NCI-H187 (cell line): ENCODE measurements at places on chromosomes 1 and 21.

DNA sequence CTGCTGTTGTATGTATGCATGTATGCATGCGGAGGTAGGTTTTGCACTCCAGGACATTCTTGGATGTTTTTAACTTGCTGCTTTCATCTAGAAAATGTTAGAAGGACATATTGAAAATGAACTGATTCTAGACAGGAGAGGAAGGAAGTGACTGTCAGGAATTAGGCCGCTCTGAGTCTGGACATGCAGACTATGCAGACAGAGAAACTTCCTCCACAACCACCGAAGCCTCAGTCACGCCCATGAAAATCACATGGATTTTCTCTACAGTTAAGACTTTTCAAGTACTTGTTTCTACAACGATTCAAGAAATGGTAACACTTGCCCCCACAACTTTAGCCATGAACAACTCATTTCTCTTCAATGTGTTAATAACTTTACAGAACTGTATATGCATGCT lies 211.1 kb downstream of the SMYD3 start:
- DNase-seq = no peak

DNA sequence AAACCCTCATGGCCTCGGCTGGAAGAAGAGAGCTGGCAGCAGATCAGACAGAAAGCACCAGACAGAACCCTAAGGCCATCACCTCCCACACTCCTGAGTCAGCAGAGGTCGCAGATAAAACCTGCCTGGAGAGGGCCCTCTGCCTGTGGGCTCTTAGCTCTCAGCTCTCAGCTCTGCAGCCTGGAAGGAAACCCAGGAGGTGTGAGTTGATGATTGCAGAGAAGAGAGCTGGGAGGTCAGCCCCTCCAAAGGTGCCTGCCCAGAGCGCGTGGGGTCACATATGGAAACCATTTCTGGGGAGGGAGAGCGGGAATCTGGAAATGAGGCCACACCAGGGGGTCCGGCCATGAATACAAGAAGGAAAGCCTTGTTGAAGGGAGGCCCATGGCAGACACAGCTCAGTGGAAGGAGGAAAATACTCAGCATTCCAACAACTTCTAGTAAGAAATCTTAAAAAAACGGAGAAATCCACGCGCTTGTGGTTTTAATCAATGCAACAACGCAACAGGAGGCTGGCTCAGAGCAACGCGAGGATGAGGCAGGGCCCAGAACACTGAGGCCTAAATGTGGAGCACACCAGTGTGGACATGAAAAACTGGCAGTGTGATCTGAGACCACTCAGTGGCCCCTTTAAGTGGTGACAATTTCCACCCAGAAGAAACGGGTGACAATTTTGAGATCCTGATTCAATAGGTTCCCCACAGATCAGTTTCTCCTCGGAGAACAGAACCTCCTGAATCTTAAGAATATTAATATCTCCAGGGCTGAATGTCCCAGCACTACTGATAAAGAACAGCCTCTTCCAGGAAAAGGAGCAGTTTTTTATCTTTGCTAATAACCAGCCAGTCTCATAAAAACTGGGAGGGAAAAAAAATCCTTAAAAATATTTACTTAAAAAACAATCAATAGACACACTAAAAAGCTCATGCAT lies 45.7 kb downstream of the PSMG1 start:
- DNase-seq = no peak

- no peak for DNase-seq
These were observed 46.3 kb downstream of the POFUT2 start for GRCh38 chr21:45241357-45241756.

GRCh38 chr1:214650664-214651063 lies 47.7 kb downstream of the CENPF start:
- DNase-seq = no peak

DNA sequence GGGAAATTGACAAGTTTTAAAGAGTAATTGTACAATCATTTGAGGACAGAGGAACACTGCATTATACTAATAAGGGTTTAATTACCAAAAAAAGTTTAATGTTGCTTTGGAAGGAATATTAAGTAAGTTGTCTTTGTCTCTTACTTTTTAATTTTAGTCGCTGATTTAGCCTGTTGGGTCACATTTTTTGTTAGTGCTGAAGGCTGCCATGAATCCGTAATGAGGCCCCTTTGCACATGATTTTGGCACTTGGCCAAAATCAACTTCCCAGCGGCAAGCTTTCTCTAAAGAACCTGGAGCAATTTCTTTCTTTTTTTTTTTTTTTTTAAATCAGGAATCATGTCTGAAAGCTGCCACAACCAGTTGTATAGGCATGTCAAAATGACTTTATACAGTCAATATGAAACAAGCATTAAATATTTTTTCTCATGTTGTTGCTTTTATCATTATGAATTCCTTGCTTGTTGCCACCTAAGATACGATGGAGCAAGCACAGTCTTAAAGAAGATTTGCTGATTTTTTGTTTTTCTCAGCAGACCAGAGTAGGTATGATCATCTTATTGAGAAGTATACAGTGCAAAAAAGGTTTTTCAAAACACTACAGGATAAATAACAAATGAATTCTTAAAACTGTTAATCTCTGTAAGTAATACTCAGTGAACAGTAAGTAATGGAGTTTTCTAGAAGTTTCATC lies 690.4 kb downstream of the USP25 start:
- DNase-seq = no peak

- no peak for DNase-seq
These were observed 2.2 kb upstream of the RUNX3 start for GRCh38 chr1:24932284-24932683.

GRCh38 chr1:94887106-94887505 lies 39.8 kb downstream of the CNN3 start:
- no peak for DNase-seq

DNA sequence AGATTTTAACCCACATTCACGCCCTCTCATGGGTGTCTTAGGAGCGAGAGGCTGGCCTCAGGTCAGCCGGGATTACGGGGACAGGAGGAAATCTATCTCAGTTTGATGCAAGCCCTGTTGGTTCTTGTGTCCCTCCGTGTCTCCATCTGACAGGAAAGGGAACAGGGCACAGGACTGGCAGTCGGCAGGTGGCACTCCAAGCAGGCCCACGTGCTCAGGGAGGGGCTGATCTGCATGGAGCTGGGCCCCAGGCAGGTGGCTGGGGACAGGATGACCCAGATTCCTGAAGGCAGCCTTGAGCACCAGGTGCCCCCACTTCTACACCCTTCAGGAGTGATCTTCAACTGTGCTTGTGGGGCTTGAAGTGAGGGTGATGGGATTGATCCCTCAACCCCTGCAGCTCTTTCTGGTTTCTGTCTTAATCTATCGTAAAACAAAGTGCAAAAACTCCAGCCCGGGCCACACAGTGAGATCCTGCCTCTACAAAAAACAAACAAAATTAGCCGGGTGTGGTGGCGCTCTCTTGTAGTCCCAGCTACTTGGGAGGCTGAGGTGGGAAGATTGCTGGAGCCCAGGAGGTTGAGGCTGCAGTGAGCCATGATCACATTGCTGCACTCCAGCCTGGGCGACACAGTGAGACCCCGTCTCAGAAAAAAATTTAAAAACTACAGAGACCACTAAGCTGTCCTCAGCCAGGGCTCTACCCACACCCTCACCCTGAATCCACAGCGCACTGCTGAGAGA lies 8.3 kb downstream of the PLEKHG5 start:
- DNase-seq = peak; percentile 63

GRCh38 chr1:208131621-208132286 lies 112.4 kb downstream of the PLXNA2 start:
- DNase-seq = no peak

GRCh38 chr21:35343046-35343819 lies 294.1 kb upstream of the RUNX1 start:
- DNase-seq = no peak

- no peak for DNase-seq
These were observed 12.3 kb upstream of the TTC39A start for GRCh38 chr1:51342591-51343206.

GRCh38 chr1:91499904-91500755 lies 521 bp upstream of the CDC7 start:
- no peak for DNase-seq

- peak; percentile 41 for DNase-seq
These were observed 4.9 kb upstream of the POFUT2 start for GRCh38 chr21:45292399-45293219.

DNA sequence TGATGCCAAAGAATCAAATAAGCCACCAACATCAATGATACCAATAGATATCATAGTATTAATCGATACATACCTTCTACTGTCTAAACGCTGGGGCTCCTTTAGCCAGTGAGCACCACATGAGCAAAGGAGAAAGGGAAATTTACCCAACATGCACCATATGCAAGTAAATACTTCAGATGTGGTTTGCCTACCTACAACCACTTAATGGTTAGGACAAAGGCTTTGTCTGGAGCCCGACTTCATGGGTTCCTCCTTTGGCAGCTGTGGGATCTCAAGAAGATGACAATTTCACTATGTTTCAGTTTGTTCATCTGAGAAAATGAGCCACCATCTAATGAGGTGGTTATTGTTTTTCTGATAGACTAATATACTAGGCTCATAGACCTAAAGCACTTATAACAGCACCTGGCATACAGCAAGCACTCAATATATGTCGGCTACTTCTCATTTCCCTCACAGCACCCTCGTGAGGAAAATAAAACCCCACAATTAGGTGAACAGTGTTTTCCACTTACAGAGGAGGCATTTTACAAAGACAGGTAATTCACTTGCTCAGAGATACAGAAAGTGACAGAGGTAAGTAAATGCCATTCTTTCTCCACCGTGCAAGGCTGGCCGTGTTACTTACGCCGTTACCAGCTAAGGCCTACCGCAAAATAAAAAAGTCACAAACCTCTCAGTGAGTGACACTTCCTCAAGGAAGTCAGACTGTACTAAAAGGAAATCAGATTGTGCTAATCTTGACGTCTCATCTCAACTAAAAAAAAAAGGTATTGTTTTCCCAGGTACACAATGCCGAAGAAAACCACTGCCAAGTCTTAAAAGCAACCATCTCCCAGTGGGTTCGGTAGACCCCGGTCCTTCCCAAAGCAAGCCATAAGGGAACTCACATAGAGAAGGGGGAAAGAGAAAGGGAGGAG lies 1.6 kb downstream of the TTC13 start:
- DNase-seq = no peak

GRCh38 chr1:116909512-116910378 lies at the start of gene PTGFRN:
TSS of gene PTGFRN (plus strand) at chr1:116909916. CDS start at chr1:116910204, 288 bp downstream.
- no peak for DNase-seq

DNA sequence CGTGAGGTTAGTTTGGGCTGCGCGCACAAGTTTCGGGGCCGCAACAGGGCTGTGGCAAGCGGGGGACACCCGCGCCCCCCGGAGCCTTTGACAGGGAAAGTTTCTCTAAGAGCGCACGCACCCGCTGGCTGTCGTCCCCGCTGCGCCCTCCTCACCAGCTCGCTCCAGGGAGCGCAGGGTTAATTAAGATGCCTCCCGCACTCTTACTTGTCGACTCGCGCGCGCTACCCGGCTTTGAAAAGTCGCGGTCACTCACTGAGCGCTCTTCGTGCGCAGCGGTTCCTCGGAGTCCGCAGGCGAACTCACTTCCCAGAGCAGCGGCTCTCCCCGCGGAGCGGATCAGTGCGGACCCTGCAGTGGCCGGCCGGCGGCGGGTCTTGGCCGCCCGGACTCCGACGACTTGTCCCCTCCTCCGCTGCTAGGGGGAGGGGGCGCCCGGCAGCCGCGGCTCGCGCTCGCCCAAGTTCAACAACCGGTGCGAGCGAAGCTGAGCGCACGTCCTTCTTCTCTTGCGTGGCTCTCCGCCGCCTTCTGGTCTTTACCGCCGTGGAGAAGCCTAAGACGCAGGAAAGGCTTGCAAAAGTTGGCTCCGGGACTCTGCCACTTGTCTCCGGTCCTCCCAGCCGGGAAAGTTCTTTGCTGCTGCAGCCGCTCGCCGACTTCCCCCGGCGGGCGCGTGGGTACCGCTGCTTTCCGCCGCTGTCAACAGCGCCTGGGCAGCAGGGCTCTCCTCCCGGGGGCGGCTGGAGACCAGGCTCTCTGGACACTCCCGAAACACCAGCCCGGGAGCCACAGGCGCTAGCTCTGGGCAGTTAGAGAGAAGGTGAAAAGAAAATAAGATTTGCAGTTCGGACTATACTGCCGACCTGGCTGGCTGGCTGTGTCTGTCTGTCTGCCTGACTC lies 506 bp downstream of the JUN start:
- DNase-seq = peak; percentile 41

- DNase-seq = no peak
These were observed 46.7 kb upstream of the RABGAP1L start for GRCh38 chr1:174112489-174113162.

DNA sequence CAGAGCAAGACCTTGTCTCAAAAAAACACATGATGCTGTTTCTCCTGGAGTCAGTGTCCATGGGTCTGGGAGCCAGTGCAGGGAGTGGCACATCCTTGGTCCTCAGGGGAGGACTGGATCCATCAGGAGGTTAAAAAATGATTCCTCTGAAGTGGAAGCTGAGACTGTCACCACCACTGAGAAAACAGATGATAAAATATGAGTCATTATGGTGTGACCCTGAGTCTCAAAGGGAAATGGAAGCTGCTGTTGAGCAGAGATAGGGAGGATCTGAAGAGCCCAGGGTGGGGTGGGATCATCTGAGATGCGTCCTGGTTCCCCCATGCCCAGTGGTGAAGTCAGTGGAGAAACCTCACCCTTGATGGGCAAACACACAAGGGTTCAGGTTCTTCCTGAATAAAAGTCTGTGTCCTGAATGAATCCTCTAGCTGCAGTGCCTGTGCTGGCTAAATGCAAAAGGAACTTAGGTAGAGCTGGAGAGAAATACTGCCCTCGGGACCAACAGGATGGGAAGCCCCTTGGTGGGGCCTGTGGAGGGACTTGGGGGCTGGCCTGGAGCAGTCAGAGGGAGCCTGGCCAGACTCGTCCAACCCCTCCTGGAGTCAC lies 61.6 kb upstream of the TENT5B start:
- no peak for DNase-seq

DNA sequence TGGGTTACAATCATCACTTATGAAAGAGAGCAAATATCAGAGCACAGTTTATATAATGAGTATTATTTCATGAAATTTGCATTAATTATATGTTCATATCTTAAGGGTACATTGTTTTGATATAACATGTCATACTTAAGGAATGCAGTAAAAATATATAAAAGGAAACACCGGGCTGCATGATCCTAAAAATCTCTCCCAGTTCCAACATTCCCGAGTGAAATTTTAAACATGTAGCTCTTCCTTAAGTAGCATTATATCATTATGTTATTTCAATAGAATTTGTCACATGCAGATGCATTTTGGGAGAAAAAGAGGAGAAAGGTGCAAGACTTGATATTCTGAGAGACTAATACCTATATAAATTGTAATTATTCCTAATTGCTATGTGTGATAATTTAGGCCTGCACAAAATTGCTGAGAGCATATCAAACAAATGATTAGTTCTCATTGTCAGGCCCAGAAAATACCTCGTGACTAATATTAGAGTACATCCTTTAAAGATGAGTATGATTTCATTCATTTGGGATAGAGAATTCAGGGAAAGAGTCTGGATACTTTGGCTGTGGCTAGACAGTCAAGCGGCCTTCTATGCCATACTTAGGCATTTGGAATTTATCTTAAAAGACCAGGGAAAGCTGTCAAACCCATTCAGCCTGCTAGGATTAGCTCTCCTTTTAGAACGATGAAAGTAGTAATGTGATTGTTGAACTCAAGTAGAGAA lies 86.8 kb downstream of the ADGRL2 start:
- DNase-seq = no peak

GRCh38 chr1:151003180-151003579 lies 3.5 kb downstream of the MINDY1 start:
- no peak for DNase-seq

GRCh38 chr1:92877792-92878191 lies 46.0 kb downstream of the RPL5 start:
- no peak for DNase-seq
